ENCODE measurements at places on chromosomes 4 and X. TPM values are rescaled to one million over a fixed set of nuclear protein-coding genes. Genes with fewer than 3 reads are reported as not detected.
A peak's percentile ranks its signal among the peaks of the same experiment; 100 is the strongest.

DNA sequence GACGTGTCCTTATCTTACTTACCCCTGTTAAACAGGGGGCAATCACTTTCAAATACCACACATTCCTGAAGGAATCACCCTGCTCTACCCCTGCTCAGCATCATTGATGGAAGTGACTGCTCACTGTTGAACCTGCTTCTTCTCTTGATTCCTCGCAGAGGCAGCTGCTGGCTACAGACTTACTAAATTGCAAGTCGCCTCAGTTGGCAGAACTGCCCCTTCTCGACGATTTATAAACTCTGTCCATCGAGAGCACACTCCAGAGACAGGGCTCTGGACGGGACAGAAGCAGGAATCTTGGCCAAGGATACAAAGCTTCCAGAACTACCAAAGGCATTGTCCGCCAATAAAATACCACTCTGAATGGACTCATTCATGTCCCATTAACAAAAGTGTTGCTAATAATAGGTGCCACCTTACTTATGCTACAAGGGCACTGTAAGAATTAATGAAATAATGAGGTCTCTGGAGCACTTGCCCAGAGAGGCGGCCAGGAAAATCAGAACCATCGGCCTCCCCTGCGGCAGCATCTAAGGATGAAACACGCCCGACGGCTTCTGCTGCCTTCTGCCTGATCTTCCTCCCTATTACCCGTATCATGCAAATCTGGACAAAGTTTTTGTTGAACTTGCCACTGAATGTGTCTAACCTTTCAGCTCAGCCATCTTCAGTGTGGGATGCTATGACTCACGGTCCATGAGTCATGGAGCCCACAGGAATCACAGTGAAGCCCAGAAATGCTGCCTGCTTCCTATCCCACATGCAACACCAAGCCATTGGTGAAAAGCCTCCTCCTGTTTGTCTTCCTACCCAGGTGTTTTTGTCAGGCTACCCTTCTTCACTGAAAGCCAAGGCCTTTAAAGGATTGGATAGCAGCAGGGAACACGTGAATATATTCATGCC lies 164.9 kb downstream of the MAML3 start:
- DNase-seq = no peak

- no peak for DNase-seq
Measured at GRCh38 chrX:133285341-133285740, 67.2 kb upstream of the TFDP3 start.

DNA sequence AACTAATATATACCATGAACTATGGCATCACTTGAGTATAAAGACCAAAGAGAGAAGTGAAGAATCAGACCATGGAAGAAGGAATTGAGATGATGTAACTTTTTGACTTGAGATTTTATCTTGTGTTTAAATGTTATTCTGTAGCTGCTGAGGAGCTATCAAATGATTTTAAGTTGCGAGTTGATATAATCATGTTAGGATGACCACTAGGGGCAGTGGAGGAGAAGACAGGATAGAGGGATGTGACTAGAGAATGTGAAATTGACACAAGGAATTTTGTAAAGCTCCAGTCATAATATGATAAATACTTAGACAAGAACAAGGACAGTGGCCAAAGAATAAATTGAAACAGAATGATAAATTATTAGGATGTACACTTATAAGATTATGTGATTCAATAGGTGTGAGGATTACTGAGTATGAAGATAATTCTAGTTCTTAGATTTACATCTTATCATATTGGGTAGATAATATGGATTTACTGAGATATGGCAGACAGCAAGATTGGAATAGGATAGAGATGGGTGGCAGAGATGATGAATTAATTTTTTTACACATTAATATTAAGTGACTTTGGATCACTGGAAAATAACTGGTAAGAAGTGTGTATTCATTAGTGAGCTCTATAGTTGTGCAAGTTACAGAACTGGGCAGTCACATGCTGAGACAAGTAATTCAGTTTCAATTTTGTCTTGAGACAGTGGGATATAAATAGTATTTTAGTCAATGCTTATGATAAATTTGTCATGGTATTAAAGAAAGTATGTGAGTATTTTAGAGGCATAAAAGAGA lies 816.0 kb upstream of the PCDH10 start:
- no peak for DNase-seq

DNA sequence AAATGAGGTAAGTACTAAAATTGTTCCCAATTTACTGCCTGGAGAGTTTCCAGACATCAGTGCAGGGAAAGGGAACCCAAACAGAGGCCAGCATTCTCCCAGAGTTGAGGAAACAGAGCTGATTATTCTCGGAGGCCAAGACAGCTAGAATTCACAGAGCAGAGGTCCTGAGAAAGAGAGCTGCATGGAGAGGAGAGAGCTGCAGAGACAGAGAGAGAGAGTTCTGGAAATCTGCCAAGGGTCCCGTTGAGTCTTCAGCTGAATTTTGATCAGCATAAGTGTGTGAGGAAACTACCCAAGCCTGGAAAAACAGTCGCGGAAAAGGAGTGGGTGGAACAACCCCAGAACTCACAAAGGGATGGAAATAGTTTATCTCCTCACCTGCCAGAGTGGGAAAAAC lies 43.8 kb upstream of the GPR173 start:
- DNase-seq = peak; percentile 41

GRCh38 chrX:136198010-136198409 lies 50.7 kb downstream of the FHL1 start:
- no peak for DNase-seq

- no peak for DNase-seq
Measured at GRCh38 chrX:66676990-66677389, 38.1 kb upstream of the EDA2R start.

DNA sequence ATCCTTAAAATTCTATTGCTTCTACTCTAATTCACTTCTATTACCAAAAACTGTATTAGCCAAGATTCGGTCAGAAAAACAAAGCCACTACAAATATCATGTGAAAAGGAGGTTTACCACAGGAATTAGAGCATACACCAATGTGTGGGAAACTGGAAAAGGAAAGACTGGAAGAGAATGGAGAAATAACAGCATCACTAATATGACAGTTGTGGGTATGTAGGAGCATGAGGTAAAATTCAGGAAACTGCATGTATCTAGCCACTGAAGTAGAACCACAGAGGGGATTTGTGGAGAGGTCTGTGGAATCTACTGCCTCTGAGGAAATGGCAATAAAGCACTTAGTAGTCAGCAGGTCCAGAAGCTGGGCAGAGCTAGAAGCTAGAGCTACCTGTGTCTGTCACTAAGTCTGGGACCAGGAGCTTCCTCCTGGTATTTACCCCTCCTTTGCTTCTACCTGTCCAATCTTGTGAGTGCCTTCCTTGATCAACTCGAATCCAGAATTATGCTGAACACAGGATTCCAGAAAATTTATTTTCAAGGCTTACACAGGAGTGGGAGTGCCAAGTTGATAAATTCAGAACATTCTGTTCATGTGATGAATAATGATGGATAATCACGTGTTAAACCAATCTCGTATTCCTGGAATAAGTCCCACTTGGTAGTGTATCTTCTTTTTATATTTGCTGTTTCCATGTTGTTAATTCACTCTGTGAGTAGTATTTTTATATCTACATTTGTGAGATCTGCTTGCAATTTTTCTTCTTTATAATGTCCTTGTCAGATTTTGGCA lies 52.6 kb downstream of the NAF1 start:
- DNase-seq = no peak

DNA sequence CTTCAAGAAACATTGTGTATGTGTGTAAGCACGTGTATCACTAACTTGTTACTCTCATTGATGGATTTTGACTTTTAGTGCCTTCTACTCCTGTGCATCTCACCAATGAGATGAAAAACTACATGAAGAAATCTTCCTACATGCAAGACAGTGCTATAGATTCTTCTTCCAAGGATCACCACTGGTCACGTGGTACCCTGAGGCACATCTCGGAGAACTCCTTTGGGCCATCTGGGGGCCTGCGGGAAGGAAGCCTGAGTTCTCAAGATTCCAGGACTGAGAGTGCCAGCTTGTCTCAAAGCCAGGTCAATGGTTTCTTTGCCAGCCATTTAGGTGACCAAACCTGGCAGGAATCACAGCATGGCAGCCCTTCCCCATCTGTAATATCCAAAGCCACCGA lies 86.5 kb downstream of the SLC10A6 start:
- DNase-seq = no peak

DNA sequence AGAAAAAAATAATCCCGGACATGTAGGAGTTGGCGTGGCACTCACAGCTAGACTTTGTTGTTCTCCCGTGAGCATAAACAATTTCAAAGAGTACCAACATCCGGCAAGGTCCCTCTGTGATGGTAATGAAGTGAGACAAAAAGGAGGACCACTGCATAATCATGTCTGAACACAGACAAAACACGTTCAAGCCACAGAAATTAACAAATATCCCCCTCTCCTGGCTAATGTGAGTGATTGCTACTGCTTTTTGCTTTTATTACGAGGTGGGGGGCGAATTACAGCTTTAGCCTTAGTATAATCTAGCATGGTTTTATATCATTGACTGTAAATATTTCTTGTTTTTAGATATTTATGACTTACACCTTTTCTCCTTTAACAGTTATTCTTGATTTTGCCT lies 118.5 kb downstream of the PLS3 start:
- peak; percentile 32 for DNase-seq

The MAML3 gene
- total RNA-seq = 7.0 TPM

All from tongue (tissue), 3 donors.